ENCODE measurements at places on chromosomes 11 and 22. TPM values are rescaled to one million over a fixed set of nuclear protein-coding genes. Genes with fewer than 3 reads are reported as not detected.

The GRAMD1B gene
- 22.2 TPM for total RNA-seq

The FGF19 gene
- 0.12 TPM for total RNA-seq

The NNMT gene
- total RNA-seq, result 380 TPM

The FLRT1 gene
- total RNA-seq, result 0.05 TPM

The FAM181B gene
- 0.03 TPM for total RNA-seq

The ELF5 gene
- total RNA-seq, result not detected

The ZP1 gene
- 0.10 TPM for total RNA-seq

The PDE3B gene
- 2.7 TPM for total RNA-seq

The TMPRSS13 gene
- total RNA-seq, result not detected

The LMO2 gene
- total RNA-seq, result 0.37 TPM

The CACNA1I gene
- total RNA-seq, result 0.08 TPM

The PLEKHB1 gene
- 0.63 TPM for total RNA-seq

The OR51B6 gene
- total RNA-seq, result not detected

The C11orf87 gene
- 0.02 TPM for total RNA-seq

The YAP1 gene
- 58.6 TPM for total RNA-seq

The RIMBP3C gene
- total RNA-seq, result not detected

The DGCR6 gene
- 1.7 TPM for total RNA-seq

The PARVA gene
- 26.5 TPM for total RNA-seq

The SCGB2A2 gene
- total RNA-seq, result not detected

The DNAL4 gene
- total RNA-seq, result 10.8 TPM

The DRG1 gene
- total RNA-seq, result 88.7 TPM

The PDE2A gene
- 2.0 TPM for total RNA-seq

Data from A549 treated with AZD2906 at 1 μM for 4 hours (cell line).